ENCODE measurements at places on chromosomes 2 and 18.

DNA sequence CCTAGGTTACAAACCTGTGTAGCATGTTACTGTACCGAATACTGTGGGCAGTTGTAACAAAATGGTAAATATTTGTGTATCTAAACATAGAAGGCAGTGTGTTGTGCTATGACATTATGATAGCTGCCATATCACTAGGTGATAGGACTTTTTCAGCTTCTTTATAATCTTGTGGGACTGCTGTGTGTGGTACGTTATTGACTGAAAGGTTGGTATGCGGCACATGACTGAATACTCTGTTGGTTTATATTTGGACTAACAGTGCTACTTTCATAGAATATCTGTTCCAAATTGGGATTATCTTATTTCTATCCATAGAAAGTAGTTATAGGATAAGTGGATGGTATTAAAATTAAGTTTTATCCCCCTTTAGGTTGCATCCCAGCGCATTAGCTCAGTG, 144.7 kb downstream of the PHLPP1 start:
- DNase-seq = no peak

DNA sequence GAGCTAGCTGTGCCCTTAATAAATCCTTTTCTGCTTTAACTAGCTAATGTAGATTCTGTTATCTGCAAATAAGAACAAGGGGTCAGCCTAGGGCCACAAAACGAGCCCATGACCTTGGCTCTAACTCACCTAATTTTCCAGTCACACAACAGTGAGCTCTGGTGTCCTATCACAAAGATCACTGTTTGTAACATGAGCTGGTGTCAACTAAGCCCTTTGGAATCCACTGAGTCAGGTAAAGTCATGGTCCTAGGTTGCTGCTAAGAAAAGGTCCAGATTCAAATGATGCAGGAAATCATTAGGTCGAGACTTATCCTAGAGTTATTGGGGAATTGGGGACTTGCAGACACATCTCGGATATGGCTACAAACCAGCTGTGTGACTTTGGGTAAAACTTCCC, 49.9 kb downstream of the ST8SIA5 start:
- DNase-seq = no peak

- DNase-seq = no peak
These were observed 50.7 kb downstream of the DYNAP start for GRCh38 chr18:54641734-54642133.

DNA sequence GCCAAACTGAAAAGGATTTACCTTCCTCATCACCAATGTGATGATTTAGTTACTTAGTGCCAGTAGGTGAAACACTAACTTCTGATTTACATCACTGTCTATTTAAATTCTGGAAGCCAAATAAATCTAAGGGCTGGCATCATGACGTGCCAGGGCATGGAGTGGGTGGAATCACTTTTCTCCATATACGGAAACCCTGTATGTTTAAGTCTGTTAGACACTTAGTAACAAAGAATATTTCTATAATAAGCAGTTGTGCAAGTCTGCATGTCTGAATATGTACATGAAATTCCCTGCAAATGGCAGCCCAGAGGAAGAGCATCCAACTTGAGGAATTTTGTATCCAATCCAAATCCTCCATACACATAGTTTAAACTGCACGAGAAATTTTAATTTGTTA, 243.1 kb upstream of the SMAD7 start:
- no peak for DNase-seq

- no peak for DNase-seq
These were observed 133.7 kb upstream of the ZFP36L2 start for GRCh38 chr2:43360137-43360536.

DNA sequence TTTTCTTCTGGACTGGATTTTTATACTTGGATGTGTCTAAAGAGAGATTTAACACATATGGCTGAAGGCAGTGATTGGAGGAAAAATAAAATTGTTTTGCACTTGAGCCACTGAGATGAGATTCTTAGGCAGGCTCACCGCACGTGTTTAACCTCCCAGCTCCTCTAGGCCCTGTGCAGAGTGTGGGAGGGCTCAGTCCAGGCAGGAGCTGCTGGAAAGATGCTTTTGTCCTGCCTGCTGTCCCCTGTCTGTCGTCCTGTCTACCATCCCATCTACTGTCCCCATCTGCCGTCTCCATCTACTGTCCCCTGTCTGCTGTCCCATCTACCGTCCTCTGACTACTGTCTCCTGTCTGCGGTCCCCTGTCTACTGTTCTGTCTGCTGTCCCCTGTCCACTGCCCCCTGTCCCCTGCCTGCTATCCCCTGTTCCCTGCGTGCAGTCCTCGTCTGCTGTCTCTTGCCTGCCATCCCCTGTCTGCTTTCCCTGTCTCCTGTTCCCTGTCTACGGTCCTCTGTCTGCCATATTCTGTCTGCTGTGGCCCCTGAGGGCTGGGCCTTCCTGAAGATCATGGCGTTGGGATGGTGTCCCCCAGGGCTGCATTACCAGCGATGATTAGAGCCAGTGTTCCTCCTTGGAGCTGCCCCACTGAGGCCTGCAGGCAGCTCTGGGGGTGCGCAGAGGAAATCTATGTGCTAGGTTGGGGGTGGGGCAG, 43.7 kb upstream of the HS6ST1 start:
- DNase-seq = no peak

DNA sequence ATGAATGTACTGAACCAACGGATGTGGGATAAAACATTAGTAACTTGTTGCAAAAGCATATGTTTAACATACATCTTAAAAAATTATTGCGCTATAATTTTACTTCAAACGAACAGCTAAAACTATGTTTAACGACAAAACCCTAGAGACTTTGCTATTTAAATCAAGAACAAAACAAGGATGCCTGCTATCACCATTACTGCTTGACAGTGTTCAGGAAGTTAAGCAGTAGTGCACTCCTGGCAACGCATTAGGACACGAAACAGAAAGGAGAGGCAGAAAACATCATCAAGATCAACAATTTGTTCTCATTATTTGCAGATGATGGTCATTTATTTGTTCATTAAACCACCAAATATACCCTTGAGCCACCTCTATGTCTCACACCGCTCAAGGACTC, 151.9 kb downstream of the GALNT1 start:
- DNase-seq = no peak

GRCh38 chr2:142966284-142966683, 88.8 kb downstream of the KYNU start:
- no peak for DNase-seq

- DNase-seq = peak; percentile 34
These were observed 175.7 kb upstream of the TANK start for GRCh38 chr2:160984426-160985077.

DNA sequence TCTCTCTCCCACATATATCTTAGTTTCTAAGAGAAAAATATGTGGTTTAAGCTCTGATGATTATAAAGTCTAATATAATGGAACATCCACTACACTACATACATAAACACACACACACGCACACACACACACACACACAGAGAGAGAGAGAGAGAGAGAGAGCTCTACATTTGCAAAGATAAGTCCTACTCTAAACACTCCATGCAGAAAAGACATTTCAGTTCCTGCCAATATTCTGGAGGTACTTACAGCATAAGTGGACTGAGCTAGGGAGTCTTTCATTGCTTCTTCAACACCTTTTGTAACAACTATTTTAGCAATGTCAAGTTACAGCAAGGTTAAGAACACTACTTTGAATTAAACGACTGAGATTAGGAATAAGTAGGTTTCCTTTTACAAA, 80.1 kb downstream of the FIGN start:
- no peak for DNase-seq

DNA sequence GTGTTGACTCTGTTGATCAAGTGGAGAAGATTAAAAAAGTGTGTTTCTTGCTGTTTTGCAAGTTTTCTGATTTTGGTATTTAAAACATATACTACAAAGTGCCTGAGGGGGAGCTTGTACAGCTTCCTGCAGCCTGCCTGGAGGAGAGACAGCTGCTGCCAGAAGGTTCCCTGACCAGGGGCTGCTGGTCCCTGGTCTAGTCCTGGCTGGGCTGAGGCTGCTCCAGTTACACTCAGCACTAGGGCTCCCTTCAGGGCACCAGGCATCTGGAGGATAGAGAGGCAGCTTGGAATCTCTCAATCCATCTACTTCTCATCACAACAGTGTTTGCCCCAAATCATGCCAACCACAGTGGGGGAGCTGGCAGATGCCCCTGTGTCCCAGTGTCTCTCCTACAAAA, 4.8 kb downstream of the MC2R start:
- DNase-seq = no peak

GRCh38 chr2:130389783-130390182, 33.9 kb downstream of the PTPN18 start:
- peak; percentile 70 for DNase-seq

DNA sequence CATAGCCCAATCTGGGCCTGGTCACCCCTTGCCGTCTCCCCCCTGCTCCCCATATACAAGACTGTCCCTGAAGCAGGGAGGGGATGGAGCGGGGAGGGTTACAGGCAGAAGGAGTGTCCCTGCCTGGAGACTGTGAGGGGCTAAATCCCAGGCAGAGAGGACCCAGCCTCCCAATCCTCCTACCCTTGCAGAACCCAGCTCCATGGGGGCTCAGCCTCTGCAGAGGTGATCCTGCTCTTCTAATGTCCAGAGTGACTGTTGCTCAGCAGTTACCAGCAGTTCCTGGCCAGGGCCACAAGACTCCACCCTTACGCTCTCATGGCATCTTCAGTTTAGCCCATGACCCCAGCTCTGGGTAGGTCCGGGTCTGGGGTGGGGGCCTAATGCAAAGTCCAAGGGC, 58.1 kb downstream of the COA5 start:
- no peak for DNase-seq

GRCh38 chr2:217929757-217930707, 72.8 kb downstream of the TNS1 start:
- no peak for DNase-seq

- no peak for DNase-seq
These were observed 135.1 kb upstream of the CTDP1 start for GRCh38 chr18:79544386-79544963.

DNA sequence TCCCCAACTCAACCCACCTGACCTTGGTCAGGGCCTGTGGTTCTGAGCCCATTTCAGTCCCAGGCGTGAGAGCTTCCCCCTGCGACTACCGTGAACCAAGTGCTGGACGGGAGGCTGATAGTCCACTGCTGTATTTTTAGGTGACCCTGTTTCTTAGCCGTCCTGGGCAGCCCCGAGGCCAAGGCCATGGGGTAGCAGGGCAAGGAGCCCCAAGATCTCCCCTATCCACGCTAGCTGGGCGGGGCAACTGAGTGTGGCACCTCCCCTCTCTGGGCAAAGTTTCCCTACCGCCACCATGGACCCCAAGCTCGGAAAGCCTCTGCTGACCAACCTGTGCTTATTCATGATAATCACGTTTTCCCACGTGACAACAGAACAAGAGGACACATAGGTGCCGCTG, 583 bp upstream of the KLHL30 start:
- no peak for DNase-seq

- no peak for DNase-seq
These were observed 29.5 kb downstream of the RNF144A start for GRCh38 chr2:6946722-6947121.

- no peak for DNase-seq
These were observed 203.3 kb upstream of the SESTD1 start for GRCh38 chr2:179467960-179468359.

- no peak for DNase-seq
These were observed 75.3 kb downstream of the BABAM2 start for GRCh38 chr2:27965841-27966240.

- DNase-seq = no peak
These were observed 121.6 kb upstream of the CDC42EP3 start for GRCh38 chr2:37793004-37793403.

DNA sequence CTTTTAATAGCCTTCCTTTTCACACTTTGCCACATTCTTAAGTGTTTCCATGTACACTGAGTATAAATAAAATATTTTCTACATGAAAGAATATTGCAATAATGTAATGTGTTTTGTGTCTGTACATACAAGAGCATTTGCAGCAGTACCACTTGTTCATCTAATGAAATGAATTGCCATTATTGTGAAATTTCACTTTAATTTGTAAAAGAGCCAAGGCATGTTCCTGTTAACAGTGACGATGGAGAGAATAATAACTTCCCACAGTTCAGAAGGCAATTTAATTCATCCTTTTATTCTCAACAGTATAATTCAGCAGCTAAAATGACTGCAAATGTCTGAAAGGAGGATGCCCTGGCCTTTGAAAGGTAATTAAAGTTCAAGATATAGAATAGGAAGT, 853.9 kb downstream of the LRRTM4 start:
- DNase-seq = no peak

DNA sequence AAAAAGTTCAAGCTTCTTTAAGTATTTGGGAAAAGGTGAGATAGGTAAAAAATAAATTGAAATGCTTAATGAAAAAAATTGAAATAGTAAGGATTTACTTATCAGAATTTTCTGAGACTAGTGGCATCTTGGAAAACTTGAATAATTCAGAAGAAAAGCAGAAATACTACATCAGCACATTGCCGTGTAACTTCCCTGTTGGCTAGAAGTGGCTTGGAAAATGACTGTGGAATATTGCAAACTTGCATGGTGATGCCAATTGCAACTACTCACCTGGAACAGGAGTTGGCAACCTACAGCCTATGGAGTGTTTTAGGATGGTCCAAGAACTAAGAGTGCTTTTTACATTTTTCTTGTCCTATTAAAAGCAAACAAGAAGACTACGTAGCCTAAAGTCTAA, 603.5 kb upstream of the VRK2 start:
- DNase-seq = no peak

All from Karpas-422 (cell line).